NCI-H1436 treated with DMSO at 0.1 percent for 48 hours (cell line): ENCODE measurements at places on chromosomes 3 and 15.
A peak's percentile ranks its signal among the peaks of the same experiment; 100 is the strongest.

DNA sequence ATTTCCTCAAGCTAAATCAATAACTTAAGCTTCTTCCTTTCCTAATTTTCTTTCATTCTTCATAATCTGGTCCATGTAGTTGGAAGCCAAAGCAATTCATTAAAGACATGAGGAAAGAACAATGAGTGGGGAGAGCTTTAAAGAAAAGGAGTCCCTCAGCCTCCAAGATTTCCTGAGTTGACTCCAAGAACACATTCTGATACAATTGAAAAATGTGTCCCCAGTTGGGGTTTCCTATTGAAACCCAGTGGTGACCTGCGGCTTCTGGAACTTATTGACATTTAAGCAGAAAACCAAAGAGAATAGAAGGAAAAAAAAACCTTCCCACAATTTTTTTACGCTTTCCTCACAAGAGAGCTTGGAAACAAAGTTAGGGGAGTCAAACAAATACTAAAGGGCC, 37.0 kb downstream of the ATP8B4 start:
- no peak for DNase-seq

GRCh38 chr3:132788301-132788671, 66.1 kb upstream of the NPHP3 start:
- peak; percentile 44 for DNase-seq

GRCh38 chr3:30680789-30681648, 74.6 kb downstream of the TGFBR2 start:
- no peak for DNase-seq

- no peak for DNase-seq
Measured at GRCh38 chr3:168006584-168006983, 89.1 kb downstream of the GOLIM4 start.

- no peak for DNase-seq
Measured at GRCh38 chr15:67444100-67444499, 76.8 kb upstream of the C15orf61 start.

- no peak for DNase-seq
Measured at GRCh38 chr3:107188262-107188661, 189.0 kb upstream of the CCDC54 start.

DNA sequence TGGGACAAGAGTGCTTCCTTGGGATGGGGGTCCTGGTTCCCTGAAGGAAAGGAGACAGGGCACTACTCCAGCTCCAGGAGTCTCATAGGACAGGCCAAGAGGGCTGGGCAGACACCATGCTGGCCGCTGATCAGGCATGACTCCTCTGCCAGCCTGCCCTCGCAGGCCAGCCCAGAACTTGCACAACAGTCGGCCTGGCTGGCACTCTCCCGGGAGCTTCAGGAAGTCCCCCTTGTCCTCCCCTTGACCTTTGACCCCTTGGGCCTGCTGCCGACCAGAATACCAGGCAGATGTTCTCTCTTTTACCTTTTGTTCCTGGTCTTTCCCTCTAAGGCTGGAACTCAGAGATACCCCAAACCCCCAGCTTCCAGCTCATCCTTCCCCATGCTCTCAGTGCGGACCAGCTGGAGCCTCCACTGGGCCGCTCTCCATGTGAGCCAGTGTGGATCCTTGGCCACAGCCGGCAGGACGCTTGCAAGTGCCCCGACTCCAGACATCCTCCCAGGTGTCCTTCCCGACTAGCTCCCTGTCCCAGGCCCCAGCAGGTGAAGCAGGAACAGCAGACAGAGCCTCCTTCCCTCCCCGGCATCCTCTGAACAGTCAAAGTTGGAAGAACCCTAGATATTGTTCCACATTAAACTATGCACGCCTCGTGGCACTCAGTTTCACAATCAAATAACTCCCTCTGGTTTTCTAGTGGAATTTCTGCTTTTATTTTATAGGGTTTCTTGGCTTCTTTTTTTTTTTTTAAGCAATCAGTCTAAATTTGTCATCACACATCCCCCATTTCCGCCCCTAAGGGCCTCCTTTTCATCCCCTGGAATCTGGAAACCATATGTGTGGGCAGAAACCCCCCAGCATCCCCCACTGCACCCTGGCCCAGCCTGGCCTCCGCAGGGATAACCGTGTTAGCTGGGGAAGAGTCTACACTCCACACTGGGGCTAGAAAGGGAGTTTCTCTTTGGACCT, 15.7 kb downstream of the VPS18 start:
- no peak for DNase-seq

- DNase-seq: no peak
Measured at GRCh38 chr15:99010768-99011167, 3.2 kb upstream of the PGPEP1L start.

GRCh38 chr15:90881181-90881977, 2.9 kb upstream of the FES start:
- no peak for DNase-seq

DNA sequence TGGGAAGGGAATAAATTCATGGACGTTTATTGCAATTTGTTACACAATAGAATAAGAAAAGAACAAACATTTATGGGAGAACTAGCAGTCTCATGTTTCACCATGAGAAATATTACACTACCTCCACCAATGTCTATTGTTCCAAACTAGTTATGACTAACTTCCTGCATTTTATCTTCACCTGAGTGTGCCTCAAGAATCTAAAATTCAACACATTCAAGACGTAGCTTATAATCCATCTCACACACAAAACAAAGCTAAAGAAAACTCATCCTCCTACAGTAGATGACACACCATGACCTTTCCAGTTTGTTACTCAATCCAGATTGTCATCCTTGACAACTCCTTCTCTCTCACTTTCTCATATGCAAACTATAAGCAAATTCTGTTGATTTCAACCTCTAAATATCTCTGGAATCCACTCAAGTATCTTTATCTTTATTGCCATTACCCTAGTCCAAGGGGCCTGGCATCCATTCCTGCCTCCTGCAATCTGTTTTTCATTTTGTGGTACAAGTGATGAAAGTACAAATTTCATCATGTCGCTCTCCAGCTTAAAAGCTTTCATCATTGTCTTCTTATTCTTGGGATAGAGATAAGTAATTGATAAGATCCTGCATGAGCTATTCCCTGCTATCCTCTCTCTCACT, 229.9 kb downstream of the NR2F2 start:
- DNase-seq: no peak

DNA sequence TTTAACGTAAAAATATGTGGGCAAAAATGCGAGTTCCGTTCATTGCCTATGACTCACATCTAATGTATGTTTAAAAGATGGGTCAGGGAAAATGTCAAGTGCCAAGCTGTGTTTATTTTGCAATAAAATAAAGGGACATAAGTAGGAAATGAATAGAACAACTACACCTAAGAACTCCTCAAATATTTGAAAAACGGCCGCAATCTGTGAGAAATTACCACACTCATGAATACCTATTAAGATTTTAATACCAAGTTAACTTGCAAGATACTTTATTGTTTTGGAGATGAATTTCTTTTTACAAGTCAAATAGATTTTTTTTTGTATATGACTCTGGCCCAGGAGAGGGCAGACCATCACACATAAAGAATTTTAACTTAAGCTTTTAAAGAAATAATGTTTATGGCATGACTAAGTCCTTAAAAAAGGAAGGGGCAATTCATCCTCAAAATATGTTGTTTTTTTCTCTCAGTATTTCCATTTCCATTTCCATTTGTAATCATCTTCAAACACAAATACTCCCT, 152.7 kb downstream of the SUCNR1 start:
- DNase-seq: no peak

GRCh38 chr3:16378920-16379319, 113.9 kb downstream of the OXNAD1 start:
- DNase-seq: no peak

- DNase-seq: peak; percentile 33
Measured at GRCh38 chr15:69058830-69059556, 44.5 kb downstream of the NOX5 start.

- DNase-seq: no peak
Measured at GRCh38 chr3:157355276-157355675, 81.4 kb upstream of the PTX3 start.

- no peak for DNase-seq
Measured at GRCh38 chr15:68618394-68618793, 39.6 kb downstream of the CORO2B start.

GRCh38 chr15:40253167-40253790, 14.4 kb downstream of the PAK6 start:
- DNase-seq: no peak

DNA sequence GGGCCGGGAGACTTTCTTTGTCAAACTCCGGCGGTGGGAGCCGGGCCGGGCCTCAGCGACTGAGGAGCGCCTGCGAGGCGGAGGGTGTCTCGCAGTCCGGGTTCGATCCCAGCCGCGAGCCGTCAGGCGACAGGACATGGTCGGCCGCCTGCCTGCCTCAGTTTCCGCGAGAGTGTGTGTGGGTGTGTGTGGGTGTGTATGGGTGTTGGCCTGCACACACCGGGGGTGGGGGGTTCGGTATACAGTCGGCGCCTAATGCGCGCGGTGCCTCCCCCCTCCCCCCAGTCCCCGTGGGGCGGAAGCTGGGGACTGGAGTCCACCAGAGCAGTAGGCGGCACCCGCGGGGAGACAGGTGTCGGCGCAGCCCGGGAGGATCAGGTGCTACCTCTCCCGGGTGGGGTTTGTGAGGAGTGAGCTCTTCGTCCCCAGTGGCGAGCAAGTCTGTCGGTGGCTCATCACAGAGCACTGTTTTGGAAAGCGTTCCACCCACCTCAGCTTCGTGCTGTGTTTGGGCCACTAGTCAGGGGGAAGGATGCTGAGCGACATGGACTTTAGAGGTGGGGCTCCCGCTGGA, 246.3 kb downstream of the GOLGA6L6 start:
- DNase-seq: no peak

GRCh38 chr3:27657871-27658270, 64.3 kb downstream of the EOMES start:
- no peak for DNase-seq

- DNase-seq: no peak
Measured at GRCh38 chr3:169315141-169315540, 348.4 kb downstream of the MECOM start.

DNA sequence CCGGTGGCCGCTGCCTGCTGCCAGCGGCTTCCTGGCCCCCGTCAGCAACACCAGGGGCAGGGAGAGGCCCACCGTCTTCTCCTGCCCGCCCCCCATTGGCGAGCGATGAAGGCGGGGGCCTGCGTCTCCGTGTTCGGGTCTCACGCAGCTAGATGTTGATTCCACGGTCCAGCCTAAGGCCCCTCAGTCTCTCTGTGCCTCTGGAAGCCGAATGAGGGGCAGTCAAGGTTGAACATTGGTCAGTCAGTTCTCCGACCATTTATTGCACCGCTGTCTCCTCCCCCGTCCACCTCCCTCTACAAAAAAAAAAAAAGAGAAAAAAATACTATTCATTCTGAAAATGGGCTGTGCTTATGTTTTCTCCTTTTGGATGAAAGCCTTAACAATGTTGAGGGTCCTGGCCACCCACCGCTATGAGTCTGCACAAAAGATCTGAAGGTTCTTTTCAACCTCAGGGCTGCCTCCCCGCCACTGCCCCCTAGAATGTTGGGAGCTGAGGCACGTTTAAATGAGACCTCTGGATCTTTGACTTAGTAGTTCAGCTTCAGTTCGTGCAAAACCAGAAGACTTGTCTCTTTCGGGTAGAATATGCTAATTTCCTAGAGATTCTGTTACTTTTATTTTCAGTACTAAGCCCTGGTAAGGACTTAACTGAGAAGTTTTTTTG, 736 bp downstream of the IREB2 start:
- DNase-seq: no peak

DNA sequence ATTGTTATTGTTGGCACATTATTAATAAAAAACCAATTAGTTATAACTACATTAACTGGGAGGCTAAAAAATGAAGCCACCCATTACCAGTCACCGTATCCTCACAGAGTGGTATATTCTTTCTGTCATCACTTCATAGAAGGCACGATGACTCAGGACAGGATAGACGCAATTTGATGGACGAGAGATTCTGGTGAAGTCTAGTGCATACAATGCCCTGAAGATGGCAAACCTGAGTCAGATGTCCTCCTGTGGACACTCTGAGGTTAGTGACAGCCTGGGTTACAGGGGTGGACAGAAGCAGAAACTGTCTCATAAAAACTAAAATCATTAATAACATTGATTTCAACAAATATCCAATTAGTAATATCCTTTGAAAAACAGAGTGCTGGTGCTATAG, 150.3 kb downstream of the SLC9A9 start:
- DNase-seq: no peak

DNA sequence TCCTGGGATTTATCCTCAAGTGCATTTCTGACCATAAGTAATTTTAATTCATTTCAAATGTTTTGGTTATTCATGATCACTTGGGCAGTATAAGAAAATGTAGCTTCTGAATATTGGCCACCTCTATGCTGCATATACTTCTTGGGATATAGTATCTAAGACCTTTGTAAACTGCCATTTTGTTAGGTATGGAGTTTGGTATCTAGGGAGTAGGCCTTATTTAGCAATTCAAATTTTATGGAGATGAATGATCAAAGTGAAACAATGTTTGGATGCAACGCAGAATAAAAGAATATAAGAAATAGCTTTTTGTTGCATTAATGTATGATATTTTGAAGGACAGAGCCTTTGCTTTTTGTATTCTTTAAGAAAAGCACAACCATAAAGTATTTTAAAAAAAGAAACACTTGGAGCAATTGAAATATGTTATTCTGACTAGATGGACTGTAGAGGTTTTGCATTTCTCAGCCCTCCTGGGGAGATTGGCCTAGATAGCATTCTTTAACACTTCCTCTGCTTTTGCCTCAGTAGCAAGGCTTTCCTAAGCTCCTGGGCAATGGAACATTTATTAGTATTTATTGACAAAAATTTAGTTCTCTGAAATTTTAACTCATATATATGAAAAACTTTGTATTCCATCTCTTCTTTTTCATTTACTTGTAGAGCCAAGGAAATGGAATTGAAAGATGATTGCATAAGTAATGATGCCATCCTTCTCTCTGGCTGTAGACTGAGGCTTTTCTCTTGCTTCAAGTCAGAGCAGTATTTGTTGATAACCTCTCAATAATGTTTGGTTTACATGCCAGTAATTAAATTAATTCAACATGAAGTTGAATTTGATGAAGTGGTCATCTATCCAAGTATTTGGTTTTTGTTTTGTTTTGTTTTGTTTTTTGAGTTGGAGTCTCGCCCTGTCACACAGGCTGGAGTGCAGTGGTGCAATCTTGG, 61.8 kb upstream of the UTS2B start:
- DNase-seq: no peak

- DNase-seq: peak; percentile 44
Measured at GRCh38 chr3:178310949-178311348, 225.3 kb upstream of the KCNMB2 start.

GRCh38 chr3:42190701-42191442, 75.1 kb downstream of the CCK start:
- DNase-seq: no peak

DNA sequence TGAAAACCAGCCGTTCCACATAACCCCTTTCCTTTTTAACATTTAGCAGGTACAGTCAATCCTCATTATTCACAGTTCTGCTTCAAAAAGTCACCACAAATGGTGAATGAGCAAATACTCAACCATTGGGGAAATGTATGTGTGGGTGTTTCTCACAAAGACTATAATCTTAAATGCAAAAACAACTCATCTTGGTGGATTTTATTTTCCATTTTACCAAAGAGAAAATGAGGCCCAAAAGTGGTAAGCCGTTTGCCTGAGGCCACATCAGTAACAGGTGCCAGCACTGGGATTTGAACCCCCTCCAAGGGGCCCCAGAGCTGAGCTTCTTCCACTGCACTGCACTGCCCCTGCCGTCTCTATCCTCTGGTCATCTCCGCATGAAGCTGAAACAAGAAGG, 208.8 kb downstream of the OSBPL10 start:
- no peak for DNase-seq
